GM04503 (cell line): ENCODE measurements at places on chromosomes 6 and 20.
A peak's percentile ranks its signal among the peaks of the same experiment; 100 is the strongest.

DNA sequence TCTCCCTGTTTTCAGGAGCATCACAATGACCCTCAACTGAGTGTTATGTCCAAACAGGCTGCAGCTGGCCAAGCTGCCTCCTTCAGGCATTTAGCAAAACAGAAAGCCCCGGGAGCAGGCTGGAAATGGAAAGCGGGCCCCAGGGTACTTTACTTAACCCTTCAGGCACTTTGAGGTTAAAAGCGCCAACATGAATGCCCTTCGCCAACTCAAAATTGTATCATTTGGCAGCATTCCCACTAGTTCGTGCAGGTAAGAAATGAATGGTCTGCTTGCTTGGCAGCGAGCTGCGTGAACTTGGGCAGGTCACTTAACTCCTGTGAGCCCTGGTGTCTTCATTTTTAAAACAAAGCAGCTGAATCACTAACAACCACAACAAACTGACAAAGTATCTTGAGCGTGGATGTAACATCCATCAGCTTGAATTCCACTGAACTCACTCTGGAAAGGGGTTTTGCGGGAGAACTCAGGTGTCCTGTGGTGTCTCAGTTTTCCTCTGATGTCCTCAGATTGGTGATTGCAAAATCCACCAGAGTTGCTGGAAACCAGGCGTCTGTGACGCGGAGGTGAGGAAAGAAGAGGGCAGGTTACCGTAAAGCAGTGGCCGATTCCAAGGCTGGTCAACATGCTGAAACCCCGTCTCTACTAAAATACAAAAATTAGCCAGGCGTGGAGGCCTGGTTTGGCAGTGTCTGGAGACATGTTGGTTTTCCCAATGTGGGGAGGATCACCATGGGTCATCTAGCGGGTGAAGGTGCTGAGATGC is 118.8 kb upstream of the ZNF217 start:
- no peak for DNase-seq

GRCh38 chr20:8811801-8812594 is 256.9 kb upstream of the PLCB4 start:
- DNase-seq, result no peak

DNA sequence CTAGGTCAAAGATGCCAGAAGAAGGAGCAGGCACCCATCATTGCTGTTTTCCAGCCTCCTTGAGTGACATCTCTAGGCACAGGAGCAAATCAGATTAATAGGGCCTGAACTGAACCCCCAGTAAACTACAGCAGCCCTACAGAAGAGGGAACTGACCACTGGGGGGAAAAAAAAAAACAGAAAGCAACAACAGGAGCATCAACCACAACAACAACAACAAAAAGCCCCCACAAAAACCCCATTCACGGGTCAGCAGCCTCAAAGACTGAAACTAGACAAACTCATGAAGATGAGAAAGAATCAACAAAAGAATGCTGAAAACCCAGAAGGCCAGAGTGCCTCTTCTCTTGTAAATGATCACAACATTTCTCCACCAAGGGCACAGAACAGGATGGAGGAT is 537.4 kb upstream of the BTBD3 start:
- no peak for DNase-seq

- DNase-seq, result no peak
These were observed 85.1 kb downstream of the LYRM4 start for GRCh38 chr6:5175635-5176034.

GRCh38 chr20:43545837-43546578 is 12.8 kb upstream of the SGK2 start:
- DNase-seq, result no peak

GRCh38 chr6:110597761-110598160 is 121.3 kb upstream of the SLC22A16 start:
- no peak for DNase-seq

DNA sequence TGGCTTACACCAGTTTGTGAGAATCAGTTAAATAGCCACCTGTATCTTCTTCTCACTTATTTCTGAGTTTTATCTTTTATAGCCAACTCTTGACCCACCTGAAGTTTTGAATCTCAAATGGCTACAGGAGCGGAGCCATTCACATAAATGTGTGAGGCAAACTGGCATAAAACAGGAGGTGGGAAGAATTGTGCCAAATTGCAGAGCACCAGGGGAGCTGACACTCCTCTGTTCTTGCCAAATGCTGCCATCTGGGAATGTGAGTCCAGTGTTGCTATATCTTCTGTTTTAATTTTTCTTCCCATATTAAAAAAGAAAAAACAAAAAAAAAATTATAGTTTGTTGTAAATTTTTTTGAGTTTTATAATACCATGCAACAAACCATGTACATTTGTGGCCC is 17.0 kb upstream of the RNF146 start:
- DNase-seq, result no peak

GRCh38 chr6:160122744-160123143 is 1.1 kb downstream of the SLC22A1 start:
- DNase-seq, result no peak

GRCh38 chr6:157514659-157515496 is 133.9 kb downstream of the ZDHHC14 start:
- peak; percentile 49 for DNase-seq

DNA sequence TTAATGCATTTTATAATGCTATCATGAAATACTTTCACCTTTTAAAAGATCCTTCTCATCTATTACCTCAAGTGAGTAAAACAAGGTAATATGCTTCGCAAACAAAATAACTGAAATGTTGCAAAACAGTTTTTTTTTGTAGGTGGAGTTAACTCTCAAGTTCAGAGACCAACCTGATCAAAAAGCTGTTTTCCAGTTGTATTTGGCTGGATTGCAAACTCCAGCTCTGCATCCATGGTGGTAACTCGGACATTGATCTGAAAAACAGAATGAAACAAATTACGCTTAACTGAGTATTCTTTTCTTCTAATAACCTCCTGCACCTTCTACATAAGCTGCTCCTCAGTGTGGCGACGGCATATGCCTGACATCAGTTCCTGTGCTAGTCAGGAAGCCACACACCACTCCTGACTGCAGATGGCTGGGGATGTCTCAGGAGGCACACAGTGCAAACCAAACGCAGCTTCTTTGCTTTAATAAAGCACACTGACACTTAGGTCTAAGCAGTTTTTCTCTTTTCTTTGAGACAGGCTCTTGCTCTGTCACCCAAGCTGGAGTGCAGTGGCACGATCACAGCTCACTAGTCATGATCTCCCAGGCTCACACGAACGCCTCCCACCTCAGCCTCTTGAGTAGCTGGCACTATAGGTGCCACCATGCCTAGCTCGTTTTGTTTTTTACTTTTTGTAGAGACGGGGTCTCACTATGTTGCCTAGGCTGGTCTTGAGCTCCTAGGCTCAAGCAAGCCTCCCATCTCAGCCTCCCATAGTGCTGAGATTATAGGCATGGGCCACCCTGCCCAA is 29.9 kb downstream of the EZR start:
- no peak for DNase-seq
